ENCODE measurements at places on chromosomes 1 and 21.

DNA sequence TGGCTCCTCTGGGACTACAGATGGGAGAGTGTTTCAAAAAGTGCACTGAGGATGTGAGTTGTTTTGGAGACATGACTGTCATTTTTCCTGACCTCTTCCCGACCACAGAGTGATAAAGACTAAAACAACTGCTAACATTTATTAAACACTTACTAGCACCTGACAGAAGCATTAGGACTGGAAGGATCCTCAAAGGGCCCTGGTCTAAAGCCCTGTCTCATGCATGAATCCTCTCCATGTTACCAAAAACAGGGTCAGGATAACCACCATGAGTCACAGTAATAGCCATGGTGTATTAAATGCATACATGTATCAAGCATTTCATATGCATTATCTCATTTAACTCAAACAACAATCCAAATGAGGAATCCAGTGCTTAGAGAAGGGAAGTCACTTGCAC is 11.5 kb downstream of the CYB5RL start:
- DNase-seq: no peak

- DNase-seq: no peak
Measured at GRCh38 chr1:12610941-12611340, 7.1 kb downstream of the DHRS3 start.

DNA sequence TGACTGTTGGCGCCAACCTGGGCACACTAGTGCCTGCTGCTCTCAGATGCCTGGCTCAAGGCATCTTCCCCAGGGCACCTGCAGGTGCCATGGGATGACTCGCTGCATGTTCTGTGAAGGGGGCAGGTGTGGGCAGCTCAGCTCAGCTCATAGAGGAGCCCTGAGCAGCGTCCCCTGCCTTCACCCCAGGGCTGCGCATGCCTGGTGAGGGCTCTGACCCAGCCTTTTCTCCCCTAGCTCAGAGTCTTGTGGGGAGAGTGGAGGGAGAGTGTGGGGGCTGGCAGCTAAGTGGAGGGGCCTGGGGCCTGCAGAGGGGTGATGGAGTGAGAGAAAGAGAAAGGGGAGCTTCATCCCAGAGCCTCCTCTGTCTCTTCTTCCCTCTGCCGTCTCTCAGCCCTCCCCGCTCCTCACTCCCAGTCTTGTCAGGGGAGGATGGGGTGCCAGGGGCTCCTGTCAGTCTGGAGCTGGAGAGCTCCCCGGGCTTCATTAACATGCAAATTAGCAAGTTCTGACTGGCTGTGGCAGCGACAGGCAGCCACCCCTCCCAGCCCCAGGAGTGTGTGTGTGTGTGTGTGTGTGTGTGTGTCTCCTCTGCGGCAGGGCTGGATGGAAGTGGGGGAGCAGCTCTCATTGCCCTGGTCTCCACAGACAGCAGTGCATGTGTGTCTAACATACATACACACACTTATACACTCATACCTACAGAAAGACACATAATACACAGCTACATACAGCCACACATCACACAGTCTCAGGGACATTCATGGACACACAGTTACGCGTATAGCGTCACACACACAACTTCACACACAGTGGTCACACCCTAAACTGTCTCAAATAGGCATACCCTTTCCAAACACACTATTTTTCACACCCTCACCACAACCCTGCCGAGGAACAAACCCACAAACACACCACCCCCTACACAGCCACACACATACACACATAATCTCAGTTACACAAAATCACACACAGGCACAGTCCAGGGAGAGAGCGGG is 34.0 kb downstream of the FOXO6 start:
- DNase-seq: no peak

DNA sequence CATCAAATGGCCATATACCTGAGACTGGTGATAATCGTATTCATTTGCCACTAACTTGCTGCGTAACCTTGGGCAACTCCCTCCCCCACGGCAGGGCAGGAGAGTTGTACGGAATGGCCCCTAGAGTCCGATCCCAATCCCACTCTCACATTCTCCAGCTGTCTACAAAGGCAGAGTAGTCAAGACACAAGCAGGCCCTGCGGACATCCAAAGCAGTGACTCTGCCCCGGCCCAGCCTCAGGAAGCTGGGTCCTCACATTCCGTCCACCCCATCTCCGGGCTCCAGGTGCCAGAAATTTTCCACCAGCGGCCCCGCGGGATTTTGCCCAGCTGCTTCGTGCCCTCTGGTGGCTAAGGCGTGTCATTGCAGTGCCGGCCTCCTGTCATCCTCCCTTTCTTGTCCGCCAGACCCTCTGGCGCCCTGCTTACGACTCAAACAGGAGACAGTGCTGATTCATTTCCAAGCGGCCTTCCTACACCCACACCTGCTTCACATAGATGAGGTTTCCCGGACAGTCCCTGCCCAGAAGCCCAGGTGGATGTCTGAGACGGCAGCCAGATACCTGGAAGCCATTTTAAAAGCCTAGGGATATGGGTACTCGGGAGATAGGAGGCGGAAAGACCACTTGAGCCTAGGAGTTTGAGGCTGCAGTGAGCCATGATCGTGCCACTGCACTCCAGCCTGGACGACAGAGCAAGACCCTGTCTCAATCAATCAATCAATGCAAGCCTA is 2.9 kb upstream of the S100A2 start:
- peak; percentile 92 for DNase-seq

- DNase-seq: peak; percentile 89
Measured at GRCh38 chr1:151993734-151994496, at the start of gene S100A10. Gene S100A10, minus strand, starts transcription at chr1:151993859. Its CDS starts 7,629 bp downstream, at chr1:151986230.

GRCh38 chr21:41678016-41678923 is 88.6 kb downstream of the RIPK4 start:
- DNase-seq: no peak

DNA sequence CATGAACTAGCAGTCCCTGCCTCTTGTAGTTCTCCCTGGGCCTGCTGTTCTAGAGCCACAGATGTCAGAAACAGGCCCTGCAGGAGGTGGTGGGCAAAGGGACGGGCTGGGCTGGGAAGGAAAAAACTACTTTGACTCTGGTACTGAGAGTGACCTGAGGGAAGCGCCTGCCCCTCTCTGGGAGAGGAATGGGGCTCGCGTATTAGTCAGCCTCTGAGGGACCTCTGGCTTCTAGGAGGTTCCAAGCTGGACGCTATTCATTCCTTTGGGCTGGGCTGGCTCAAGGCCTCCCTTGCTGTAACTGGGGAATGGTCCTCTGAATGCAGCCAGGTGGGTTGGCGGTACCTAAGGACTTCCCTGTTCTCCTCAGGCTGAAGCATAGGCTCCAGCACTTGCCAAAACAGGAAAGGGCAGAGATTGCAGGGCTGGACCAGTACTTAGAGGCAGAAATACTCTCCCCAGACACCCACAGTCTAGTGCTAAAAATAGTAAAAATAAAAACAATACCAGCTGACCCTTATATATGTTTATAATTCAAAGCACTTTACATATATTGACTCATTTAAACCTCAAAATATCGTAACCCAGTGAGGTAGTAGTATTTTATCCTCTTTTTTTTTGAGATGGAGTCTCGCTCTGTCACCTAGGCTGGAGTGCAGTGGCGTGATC is 7.1 kb downstream of the POMGNT1 start:
- DNase-seq: no peak

DNA sequence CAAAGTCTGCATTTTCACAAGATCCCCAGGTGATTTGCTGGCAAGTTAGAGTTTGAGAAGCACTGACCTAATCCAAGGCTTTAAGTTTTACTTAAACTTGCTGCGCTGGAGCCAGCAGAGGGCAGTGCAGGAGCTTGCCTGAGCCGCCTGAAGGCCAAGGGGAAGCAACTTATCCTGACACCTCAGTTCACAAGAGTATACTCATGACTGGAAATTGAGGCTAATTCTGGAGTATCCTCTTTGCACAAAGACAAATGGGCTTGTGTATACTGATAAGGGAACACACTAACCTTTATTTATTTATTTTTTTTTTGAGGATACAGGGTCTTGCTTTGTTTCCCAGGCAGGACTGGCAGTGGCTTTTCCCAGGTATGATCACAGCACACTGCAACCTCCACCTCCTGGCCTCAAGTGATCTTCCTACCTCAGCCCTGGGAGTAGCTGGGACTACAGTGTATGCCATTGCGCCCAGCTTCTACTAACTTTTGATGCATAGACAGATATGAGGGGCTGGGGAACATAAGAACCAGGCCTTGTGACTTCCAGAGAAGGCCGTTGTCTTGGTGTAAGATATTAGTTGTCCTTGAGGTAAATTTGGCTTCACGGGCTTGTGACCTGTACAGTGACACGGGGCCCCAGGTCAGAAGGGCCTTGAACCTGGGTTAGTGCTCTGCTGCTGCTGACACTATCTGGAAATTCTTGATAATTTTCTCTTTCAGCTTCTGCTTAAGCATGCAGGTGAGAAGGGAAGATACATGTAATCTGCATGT is 29.0 kb upstream of the SLAMF1 start:
- no peak for DNase-seq

DNA sequence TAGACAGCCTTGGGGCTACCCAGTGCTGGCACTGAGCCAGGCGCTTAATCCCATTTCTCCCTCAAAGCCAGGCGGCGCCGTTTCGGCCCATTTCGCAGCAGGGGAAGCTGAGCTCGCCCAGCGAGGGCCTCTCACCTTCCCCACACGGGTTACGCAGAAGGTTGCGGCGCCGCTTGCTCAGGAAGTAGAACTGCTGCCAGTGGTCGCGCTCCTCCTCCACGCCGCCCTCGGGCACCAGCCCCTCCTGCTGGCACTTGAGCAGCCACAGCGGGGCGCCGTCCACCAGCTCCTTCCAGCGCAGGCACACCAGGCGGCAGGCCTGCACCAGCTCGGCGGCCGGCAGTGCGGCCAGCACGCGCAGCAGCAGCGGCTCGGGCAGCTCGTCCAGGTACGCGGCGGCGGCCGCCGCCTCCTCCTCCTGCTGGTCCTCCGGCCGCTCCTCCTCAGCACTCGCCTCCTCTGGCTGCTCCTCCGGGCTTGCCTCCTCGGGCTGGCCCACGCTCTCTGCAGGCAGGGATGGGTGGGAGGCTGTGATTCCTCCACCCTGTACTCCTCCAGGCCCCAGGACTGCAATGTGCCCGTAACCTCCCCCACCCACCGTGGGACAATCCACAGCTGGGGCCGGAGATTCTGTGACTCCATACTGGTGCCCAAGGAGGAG is 3.8 kb downstream of the FBXO2 start:
- no peak for DNase-seq

GRCh38 chr1:248681651-248682050 is 20.9 kb downstream of the OR14I1 start:
- no peak for DNase-seq

- no peak for DNase-seq
Measured at GRCh38 chr1:10378081-10378841, 20.6 kb upstream of the PGD start.

DNA sequence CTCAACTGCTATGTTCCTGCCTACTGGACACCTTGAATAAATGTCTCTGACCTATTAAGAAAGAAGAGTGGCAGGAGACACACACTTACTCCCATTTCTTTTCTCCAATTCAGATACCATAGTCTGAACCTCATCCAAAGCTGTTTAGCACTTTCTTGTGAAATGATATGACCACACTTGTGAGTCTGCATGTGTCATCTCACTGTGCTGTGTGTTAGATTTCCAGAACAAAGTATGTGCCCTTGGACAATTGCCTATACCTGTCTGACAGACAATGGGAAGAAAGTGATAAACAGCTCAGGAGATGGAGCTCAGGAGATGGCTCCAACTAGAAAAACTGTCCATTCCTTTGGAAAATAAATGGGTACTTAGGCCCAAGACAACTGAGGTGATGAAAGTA is 48.4 kb downstream of the USP48 start:
- no peak for DNase-seq

GRCh38 chr1:212190169-212190568 is 95.0 kb upstream of the PPP2R5A start:
- DNase-seq: no peak

GRCh38 chr1:185646202-185646683 is 87.9 kb upstream of the HMCN1 start:
- DNase-seq: no peak

DNA sequence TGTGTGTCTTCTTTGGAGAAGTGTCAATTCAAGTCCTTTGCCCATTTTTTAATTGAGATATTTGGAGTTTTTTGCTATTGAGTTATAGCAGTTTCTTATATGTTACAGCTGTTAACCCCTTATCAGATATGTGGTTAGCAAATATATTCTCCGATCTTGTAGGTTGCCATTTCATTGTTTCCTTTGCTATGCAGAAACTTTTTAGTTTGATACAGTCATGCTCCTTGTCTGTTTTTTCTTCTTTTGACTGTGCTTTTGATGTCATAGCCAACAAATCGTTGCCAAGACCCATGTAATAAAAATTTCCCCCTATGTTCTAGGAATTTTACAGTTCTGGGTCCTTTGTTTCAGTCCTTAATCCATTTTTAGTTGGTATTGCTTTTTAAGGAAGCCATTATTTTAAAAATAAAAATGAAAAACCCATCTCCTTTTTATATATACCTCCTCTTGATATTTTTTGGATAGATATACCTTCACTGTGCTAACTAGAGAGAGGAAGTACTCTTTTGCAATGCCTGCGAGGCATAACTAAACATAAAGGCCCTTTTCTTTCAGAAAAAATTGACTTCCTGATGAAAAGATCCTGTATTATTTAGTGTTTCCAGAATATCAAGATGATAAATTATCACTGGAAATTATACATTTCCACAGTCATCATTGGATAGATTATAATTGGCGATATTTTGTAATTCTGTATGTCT is 127.8 kb downstream of the HS2ST1 start:
- DNase-seq: no peak

- DNase-seq: no peak
Measured at GRCh38 chr1:112431038-112431437, 35.0 kb downstream of the CTTNBP2NL start.

- DNase-seq: no peak
Measured at GRCh38 chr1:40122855-40123254, 25.8 kb upstream of the PPT1 start.

GRCh38 chr1:87252406-87252805 is 76.3 kb upstream of the LMO4 start:
- no peak for DNase-seq

GRCh38 chr1:160726114-160726497 is 12.9 kb upstream of the SLAMF7 start:
- no peak for DNase-seq

DNA sequence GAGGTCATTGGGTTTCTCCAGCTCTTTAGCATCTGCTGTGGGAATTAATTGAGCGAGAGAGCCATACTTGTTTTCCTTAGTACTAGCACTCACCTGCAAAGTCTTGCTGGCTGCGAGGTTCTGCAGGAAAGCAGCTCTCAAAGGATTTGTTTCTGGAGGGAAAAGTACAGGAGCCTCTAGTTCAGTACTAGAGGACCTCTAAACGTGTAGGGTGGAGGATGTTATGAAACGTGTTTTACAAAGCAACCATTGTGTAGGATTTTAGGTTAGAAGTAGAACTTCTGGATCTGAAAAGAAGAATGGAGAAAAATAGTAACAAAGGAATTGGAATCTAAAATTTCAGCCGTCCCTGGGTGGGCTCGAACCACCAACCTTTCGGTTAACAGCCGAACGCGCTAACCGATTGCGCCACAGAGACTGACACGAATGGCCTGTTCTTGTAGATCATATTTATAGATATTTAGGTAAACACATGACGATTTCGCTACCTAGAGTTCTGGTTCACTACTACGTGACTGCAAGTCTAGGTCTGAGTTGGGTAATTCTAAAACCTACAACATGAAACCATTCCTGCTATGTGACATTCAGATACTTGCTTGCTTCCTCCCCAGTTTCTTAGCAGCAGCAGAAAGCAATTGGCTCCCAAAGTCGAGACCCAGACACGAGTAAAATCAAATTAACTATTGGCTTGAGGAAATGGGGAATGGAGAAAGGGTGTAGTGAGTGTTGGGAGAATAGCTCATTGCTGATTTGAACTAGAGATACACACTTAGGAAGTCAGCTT is 60.2 kb upstream of the CFAP126 start:
- DNase-seq: no peak

All from coronary artery (tissue), 2 donors.